IPS DF 6.9 (cell line): ENCODE measurements at places on chromosomes 11 and 22.

DNA sequence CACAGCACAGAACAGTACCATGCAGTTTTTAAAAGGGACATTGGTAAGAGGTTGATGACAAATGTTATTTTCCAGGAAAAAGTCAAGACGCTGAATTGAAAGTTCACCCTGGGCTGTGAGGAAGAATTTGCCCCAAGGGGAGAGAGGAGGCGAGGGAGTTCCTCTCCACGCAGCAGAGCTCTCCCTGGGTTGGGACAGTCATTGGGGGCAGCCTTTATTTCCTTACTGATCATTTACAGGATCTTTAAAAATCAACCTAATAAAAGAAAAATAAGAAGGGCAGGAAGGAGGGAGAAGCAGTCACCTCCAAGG, 49.9 kb upstream of the WNT7B start:
- no peak for DNase-seq

- peak; percentile 31 for DNase-seq
These were observed 2.0 kb upstream of the KRTAP5-10 start for GRCh38 chr11:71563406-71563805.

- DNase-seq = no peak
These were observed 6.0 kb downstream of the RTL6 start for GRCh38 chr22:44492036-44492405.

- no peak for DNase-seq
These were observed 3.4 kb downstream of the SCGB1D4 start for GRCh38 chr11:62295504-62295903.
